ENCODE measurements at places on chromosomes 3 and 15. TPM values are rescaled to one million over a fixed set of nuclear protein-coding genes. Genes with fewer than 3 reads are reported as not detected.
A peak's percentile ranks its signal among the peaks of the same experiment; 100 is the strongest.

GRCh38 chr3:4629095-4630007, 136.2 kb downstream of the ITPR1 start:
- DNase-seq: no peak

- DNase-seq: no peak
These were observed 242.1 kb upstream of the PDZRN3 start for GRCh38 chr3:73866846-73867245.

GRCh38 chr15:76335307-76336253, 993 bp upstream of the ISL2 start:
- DNase-seq: peak; percentile 20

- no peak for DNase-seq
These were observed 207.5 kb upstream of the LINGO1 start for GRCh38 chr15:77839970-77840905.

DNA sequence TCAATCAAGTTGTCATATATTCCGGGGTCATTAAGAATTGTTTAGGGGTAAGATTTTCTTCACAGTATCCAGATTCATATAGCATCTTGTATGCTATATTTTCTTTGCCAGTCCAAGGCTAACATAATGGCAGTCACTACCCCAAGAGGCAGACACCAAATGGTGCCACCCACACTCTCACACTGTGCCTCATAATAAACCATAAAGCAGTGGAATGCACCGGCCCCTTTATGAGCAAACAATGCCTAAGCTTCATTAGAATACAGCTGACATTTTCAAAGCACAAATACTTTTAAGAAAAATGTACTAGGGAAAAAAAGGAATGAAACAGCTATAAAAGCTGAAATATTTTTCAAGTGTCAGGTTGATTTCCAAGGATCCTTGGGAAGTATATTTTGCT, 121.6 kb downstream of the TFDP2 start:
- peak; percentile 52 for DNase-seq

DNA sequence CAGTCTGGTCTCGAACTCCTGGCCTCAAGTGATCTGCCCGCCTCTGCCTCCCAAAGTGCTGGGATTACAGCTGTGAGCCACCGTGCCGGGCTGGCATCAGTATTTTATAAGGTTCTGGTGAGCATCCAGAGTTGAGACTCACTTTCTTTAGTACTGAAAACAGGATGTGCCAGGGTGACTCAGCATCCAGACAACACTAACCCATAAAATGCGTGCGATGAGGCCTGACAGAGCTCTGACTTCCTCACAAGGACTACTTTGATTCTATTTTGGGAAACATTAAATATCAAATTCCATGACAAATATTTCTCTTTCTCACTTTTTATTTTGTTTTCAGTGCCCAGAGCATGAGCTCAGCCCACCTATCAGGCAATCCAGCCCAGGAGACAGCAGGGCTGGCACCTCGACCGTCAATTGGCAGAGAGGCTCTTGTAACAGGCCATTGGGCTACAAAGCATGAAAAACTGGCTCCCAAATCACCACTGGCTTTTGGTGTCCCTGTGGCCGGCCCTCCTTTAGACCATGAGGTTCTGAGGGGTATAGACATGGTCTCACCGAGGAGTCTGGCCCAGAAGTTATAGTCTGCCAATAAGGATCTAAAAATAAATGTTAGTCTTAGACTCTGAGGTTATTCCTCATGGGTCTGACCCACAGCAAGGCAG, 75.0 kb downstream of the FEM1B start:
- DNase-seq: peak; percentile 98

DNA sequence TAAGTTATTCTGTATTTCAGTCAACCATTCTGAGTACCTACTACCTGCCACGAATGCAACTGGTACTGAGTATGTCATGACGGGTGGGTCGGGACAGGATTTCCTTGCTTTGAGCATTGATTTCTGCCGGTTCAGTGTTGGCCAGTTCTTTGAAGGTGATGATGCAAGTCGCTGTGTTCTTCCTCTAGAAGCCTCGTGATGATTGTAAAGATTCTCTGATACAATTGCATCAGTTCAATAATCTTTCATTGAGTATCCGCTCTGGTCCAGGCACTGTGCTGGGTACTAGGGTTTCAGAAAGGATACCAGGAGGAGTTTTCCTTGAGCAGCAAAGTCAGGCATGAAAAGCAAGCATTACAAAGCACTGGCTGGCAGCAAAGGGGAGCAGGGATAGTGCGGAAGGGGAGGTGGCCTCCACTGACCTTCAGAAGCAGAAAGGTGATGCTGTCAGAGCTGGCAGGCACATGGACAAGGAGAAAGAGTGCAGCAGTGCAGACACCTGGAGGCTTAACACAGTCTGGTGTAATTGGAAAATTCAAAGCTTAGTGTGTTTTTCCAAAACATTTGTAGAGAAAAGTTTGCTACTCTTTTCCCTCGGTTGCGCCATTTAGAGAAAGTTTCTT, 100.1 kb downstream of the RPL39L start:
- no peak for DNase-seq

The BCHE gene
- total RNA-seq: 20.4 TPM

The ALDH1A2 gene
- total RNA-seq: 70.9 TPM

The CAPN7 gene
- 33.5 TPM for total RNA-seq

The MAP6D1 gene
- 3.0 TPM for total RNA-seq
